ENCODE measurements at places on chromosomes 5 and 9. TPM values are rescaled to one million over a fixed set of nuclear protein-coding genes. Genes with fewer than 3 reads are reported as not detected.

- peaks cover 17% of the 10 kb centered on the region for H3K4me1 ChIP-seq
- no peaks in the 10 kb centered on the region for H3K27me3 ChIP-seq
- peak overlapping the region; percentile 9 for H3K27ac ChIP-seq
- no peaks in the 10 kb centered on the region for H3K36me3 ChIP-seq
- DNase-seq, result no peak
These were observed 1.4 kb downstream of the GPX3 start for GRCh38 chr5:151021746-151022145.

DNA sequence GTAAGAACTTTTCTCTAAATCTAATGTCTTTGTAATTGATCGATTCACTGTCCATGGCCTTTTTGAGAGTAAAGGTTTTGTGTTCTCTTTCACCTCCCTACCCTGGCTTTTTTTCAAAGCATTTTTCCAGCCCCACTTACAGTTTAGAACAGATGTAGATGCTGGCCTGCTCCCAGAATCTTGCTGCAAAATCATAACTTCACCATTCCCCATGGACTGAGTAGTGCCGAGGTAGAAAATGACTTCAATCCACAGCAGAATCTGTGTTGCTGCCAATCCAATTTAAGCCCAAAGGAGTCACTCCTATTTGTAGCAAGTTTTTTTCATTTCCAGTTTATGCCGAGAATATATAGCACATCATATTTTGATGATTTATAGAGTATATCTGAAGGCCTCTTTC is 46.5 kb upstream of the CEMIP2 start:
- no peak overlapping the region for H3K27ac ChIP-seq
- no peak overlapping the region for H3K4me3 ChIP-seq
- no peaks in the 10 kb centered on the region for H3K36me3 ChIP-seq
- peaks cover 7% of the 10 kb centered on the region for H3K4me1 ChIP-seq

DNA sequence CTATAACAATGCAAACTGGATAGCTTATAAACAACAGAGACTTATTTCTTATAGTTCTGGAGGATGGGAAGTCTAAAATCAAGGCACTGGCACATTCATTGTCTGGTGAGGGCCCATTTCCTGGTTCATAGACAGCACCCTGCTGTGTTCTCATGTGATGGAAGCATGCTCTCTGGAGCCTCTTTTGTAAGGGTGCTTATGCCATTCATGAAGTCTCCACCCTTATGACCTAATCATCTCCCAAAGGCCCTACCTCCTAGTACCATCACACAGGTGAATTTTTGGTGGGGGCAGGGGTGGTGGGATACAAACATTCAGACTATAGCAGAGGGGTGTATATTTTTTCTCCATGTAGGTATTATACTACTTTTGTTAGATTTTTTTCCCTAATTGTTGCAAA is 92.4 kb downstream of the UNC13B start:
- no peaks in the 10 kb centered on the region for H3K27me3 ChIP-seq
- no peak for DNase-seq
- no peaks in the 10 kb centered on the region for H3K4me1 ChIP-seq
- no peak overlapping the region for H3K27ac ChIP-seq
- H3K4me3 ChIP-seq, result no peak overlapping the region

DNA sequence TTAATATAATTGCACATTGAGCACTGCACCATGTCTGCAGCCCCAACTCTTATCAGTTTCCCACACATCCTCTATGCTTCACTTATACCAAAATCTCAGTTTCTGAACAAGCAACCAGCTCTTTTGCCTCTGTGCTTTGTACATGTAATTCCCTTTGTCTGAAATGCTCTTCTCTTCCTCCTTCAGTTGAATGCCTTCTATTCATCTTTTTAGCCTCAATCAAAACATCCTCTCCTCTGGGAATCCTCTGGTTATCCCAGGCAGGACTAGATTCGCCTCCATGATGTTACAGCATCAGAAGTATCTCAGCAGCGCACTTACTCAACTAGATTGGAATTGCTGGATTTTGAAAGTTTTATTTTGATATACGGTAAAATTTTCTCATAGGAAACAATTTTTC is 143.3 kb downstream of the GAS1 start:
- no peak overlapping the region for H3K4me3 ChIP-seq
- no peaks in the 10 kb centered on the region for H3K27me3 ChIP-seq
- no peaks in the 10 kb centered on the region for H3K36me3 ChIP-seq
- no peak overlapping the region for H3K27ac ChIP-seq
- no peak for DNase-seq

- H3K27me3 ChIP-seq, result no peaks in the 10 kb centered on the region
- H3K36me3 ChIP-seq, result no peaks in the 10 kb centered on the region
These were observed 220.8 kb upstream of the RFX3 start for GRCh38 chr9:3746296-3747275.

Gene SPATA31D4
- not detected for total RNA-seq

Gene CER1
- total RNA-seq, result 0.05 TPM

Gene PDCD1LG2
- 8.2 TPM for total RNA-seq

Gene LRRC19
- total RNA-seq, result not detected
